ENCODE measurements at places on chromosomes 7 and 10.

GRCh38 chr7:128407233-128407589, 2.6 kb downstream of the IMPDH1 start:
- no peak for DNase-seq

GRCh38 chr7:6553448-6554044, 2.3 kb upstream of the GRID2IP start:
- no peak for DNase-seq

DNA sequence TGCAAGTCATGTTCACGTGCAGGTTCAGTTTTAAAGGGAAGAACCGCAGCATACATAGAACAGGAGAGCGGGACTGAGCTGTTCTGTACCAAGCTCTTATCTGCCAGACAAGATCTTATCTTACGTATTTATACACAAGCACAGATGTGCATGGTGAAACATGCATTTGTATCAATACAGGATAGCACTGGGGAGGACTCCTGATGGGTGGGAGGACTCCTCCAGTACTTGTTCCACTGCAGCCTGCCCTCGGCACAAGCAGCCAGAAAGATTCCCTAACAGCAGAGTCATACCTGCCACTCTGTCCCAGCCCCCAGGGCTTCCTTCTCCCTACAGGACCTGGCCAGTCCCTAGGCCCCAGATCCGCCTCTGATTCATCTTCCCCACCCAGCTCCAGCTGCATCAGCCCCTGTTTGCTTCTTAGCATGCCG, 13.2 kb upstream of the PRKCQ start:
- DNase-seq, result no peak

DNA sequence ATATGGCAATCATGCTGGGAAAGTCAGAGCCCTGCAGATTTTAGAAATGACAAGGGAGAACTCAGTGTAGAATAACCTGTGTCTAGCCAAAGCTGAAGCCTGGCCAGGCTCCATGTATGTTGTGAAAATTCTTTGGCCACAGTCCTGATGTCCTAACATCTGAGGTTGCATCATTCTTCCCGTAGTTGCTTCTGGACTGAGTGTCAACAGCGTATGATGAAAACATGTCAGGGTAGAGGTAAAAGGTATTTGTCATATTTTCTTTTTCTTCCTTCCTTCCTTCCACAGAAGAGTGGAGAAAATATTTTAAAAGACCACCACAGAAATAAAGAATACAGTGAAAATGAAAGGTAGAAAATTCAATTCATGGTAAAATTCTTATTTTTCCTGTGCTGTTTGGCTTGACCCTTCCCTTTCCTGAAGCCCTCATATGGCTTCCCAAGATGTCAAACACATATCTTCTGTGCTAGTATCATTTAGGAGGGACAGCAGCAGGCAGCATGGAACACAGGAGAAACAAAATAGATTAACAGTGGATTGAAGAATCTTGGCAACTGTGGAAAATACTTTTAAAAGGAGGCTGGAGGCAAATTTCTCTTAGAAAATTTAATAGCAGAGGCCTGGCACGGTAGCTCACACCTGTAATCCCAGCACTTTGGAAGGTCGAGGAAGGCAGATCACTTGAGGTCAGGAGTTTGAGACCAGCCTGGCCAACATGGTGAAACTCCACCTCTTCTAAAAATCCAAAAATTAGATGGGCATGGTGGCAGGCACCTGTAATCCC, 18.9 kb upstream of the NRBF2 start:
- DNase-seq, result peak; percentile 84

DNA sequence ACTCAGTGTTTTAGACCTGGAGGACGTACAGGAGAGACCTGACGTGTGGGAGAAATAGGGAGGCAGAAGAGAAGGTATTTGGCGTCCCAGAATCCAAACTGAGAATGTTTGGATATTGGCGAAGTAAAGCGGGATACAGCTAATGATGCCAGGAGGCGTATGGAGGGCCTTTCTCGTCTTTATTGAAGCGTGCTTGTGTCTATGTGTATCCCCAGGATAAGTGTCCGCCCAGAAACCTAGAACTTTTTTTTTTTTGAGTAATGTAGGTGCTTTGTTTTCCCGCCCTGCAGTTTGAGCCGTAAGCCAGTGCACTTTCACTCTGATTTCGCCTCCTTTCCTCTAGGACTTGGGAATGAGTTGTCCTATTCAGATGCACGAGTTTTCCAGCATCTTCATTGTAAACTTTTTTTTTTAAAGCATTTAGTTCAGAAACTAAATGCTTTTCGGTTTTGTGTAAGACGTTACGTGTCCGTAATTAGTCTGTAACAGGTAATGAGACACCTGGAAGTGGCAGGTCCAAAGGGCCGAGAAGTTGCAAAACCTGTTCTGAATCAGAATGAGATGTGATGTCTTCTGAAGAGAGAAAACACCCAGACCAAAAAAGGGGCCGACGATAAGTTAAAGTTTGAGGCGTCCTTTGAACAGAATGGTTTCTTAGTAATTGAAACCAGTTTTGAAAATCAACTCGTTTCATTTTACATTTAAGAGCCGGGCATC, 746 bp downstream of the ARL5B start:
- DNase-seq, result no peak

DNA sequence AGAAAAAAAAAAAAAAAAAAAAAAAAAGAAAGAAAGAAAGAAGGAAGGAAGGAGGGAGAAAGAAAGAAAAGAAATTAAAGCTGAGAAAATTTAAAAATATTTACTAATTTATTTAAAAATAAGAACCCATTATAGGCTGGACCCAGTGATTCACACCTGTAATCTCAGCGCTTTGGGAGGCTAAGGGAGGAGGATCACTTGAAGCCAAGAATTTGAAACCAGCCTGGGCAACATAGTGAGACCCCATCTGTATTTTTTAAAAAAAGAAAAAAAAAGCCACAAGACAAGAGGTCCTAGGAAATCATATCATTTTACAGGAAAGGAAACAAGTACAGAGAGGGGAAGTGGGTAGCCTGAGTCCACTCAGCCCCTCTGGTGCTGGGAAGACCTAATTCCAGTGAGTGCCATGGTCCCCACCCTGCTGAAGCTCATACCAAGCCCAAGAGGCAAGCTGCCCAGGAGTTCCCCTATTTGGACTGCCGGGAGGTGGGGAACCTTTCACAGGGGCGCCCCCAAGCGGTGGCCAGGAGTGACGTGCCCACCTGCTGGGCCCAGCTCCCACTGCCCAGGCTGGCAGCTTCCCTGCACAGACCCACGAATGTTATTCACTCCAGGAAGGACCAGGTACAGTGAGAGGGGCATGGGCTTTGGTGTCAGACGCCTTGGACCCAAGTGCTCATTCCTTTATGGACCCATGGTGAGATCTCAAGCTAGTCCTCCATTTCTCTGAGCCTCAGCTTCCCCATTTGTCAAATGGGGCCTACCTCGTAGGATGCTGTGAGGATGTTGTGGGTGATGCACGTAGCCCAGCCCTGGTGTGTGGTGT, 133.6 kb downstream of the ZMIZ1 start:
- DNase-seq, result no peak

DNA sequence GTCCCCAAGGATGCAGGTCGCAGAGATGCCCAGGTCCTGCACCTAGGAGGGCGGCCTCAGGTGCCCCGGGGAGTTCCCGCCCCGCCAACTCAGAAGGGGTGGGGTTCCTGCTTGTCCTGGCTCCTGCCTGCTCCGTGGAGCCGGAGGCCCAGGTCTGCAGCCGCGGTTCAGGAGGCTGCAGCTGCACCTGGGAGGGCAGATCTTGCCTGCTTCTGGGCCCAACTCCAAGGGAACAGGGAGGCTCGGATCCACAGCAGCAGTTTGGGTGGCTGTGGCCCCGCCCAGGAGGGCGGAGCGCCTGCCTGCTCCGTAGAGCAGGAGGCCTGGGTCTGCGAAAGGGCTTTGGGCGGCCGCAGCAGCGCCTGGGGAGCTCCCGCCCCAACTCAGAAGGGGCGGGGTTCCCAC, 108.2 kb upstream of the EGR2 start:
- no peak for DNase-seq

- no peak for DNase-seq
Measured at GRCh38 chr10:22366771-22367170, 21.5 kb downstream of the SPAG6 start.

GRCh38 chr10:58335306-58336005, 650 bp downstream of the UBE2D1 start:
- peak; percentile 32 for DNase-seq

GRCh38 chr10:58956926-58957325, 219.5 kb upstream of the PHYHIPL start:
- peak; percentile 62 for DNase-seq

DNA sequence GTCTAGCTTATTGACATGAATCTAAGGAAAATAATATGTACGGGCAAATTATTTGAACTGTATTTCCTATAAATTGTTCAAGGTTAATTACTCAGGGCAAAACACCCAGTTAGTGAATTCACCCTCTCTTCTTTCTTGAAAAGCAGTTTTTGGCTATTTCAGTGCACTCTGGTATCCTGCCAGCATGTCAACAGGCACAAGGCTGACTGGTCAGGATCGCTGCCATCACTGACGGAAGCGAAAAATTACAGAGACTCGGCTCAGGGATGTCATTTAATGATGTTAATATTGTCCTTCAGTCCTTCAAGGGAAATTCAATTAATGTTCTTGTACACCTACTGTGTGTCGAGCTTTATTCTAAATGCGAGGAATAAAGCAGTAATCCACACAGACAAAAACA, 28.3 kb upstream of the OLAH start:
- no peak for DNase-seq

DNA sequence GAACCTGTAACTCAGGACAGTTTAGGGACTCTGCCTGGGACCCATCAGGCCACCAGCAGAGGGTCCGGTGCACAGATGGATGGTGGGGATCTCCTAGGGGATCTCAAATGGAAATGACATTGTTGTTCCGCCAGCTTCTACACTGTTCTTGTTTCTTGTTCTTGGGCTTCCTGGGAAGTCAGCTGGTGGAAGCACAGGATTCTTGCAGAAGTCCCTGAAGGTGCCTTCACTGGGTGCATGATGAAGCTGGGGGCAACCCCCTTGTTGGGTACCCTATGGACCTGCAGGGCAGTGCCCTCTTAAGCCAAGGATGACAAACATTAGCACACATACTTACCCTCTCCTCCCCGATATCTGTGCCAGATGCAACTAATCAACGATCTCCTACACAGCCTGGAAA, 18.6 kb downstream of the SFTPD start:
- DNase-seq, result no peak

DNA sequence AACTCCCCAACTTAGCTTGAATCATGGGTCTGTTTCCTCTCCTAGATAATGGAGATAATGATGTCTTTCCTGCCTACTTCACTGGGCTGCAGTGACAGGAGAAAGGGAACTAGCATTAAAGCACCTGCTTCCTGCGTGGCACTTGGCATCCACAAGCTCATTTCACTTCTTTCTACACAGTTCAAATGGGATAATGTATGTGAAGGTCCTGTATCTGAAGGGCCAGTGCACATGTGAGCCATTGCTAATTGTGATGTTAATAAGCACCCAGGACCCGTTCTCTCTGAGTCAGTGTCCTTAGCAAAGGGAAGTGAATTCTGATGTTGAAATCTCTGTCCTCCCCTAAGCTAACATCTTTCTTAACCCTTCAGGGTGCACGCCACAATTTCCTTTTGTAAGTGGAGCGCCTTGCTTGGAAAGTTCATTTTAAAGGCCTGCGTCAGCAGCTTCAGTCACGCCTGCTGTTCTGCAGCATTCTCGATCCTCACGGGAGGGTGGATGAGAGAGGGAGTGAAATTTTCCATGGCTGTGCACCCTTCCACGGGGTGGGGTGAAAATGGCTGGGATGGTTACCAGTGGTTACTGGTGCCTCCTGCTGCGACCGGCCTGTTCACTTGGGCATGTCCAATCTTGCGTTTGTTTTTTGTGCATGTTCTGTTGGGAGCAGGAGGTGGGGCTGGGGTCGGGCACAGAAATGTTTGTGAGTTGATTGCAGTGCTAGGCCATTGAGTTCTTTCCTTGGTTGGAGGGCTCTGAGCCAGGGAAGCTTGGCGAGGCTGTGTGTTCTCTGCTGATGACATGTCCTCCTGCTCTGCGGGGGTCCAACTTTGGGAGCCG, 59.2 kb downstream of the HK1 start:
- DNase-seq, result peak; percentile 90

DNA sequence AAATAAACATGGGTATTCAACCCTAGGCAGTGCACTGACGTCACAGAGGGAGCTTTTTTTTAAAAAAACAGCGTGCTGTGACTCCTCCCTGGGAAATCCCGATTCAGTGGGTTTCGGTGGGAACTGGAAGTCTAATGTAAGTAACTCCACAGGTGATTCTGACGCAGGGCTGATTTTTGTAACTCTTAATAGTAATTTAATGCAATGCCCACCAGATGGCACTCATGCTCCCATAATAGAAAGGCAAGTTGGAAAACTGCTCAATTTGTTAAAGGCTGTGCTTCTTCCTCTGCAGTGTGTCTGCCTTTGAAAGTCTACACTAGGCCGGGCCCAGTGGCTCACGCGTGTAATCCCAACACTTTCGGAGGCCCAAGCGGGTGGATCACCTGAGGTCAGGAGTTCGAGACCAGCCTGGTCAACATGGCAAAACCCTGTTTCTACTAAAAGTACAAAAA, 10.9 kb upstream of the RSU1 start:
- peak; percentile 65 for DNase-seq

DNA sequence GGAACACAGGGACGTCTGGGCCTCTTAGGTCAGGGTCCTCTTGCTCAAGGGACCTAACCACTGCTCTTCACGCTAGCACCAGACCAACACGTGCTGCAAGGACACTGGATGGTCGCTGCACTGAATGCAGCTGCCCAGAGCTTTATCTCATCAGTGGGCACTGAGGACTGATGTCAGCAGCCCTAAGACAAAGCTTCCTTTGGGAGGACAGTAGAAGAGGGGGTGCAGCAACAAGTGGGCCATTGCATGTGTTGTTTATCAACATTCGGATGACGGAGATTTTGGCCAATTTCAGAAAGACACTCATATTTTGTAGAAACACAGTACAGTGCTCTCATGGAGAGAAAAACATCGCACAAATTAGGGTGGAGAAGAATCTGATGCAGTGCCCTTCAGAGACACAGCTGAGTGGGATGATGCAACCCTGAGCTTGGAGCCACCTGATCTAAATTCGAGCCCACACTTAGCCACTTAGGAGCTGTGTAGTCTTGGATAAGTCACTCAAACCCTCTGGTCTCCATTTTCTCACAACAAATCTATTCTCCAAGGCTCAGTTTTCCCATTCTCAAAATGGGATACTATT, 1.7 kb downstream of the OPALIN start:
- no peak for DNase-seq

GRCh38 chr10:1035201-1035600, 9.5 kb upstream of the IDI2 start:
- DNase-seq, result no peak

- no peak for DNase-seq
Measured at GRCh38 chr7:17878627-17879026, 61.7 kb downstream of the SNX13 start.

GRCh38 chr10:126334272-126334671, 54.0 kb downstream of the ADAM12 start:
- DNase-seq, result peak; percentile 30

DNA sequence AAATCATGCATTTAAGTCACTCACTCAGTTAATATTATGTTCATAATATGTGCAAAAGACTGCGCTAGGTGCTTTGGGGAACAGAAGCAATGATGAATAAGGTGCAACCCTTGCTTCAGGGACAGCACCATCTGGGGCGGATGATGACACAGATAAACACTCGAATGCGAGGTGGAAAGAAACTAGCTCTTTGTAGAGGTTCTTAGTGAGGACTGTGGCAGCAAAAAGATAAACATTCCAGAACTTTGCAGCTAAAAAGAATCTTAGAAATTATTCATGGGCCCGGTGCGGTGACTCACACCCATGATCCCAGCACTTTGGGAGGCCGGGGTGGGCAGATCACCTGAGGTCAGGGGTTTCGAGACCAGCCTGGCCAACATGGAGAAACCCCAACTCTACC, 29.8 kb upstream of the CHST15 start:
- DNase-seq, result peak; percentile 66
